ENCODE measurements at places on chromosomes 7 and 10.

DNA sequence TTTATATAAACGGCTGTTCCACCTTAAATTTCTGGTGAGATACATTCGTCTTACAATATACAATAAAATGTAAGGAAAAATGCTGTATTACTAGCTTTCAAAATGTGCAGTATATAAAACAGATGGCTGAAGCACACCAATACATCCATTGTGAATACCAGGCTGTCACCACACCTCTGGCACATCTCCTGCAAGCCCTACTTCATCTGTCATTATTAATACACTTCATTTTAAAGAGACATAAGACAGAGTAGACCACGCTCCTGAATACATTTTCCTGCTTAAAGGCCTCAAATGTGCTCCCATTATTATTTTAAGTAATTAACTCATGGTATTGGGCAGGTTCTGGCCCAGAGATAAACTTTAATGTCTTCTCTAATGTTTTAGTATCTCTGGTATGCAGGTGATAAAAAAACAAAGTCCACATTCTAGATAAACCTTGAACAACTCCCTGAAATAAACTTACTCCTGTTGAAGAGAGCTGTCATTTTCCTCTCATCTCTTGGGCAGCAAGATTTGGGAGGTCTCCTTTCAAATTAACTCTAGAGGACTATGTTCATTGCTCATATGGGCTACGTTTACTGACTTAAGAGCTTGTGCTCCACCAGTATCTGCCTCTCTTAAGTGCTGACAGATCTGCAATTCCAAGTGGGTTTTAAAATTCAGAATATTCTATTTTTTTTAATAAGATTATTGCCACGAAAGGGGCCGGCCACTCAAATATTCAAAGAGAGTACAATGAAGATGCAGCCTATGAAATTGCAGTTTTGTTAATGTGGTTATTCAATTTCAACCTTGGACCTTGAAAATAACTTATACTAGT lies 396.5 kb upstream of the SEMA3D start:
- no peak for DNase-seq

DNA sequence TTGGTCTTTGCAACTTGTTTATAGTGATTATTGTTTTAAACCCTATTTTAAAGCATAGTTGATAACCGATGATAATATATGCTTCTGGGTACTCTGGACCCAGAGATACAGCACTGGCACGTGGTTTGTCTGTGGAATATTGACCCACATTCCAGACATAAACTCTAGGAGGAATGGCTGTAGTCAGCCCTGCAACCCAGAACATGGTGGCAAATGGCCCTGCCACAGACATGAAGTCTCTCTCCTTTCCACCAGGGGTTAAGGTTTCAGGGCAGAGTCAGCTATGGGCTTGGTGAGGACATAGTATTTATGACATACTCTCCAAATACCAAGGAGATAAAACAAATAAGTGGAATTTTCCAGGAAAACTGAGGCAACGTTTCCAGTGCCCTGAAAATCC lies 83.6 kb downstream of the NAMPT start:
- no peak for DNase-seq

DNA sequence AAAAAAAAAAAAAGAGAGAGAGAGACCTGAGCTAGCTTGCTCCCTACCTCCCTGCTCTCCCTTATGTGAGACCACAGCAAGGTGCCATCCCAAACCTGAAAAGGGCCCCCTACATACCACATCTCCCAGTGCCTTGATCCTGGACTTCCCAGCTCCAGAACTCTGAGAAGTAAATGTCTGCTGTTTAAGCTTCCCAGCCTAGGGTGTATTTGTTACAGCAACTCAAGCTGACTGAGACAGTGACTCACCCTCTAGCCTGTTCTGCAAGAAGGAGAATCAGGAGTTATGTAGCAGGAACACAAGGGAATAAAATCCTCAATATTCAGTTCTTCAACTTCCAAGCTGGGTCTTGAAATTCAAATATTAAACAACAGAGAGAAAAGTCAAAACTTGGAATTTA lies 52.1 kb upstream of the TMEM72 start:
- DNase-seq, result no peak

DNA sequence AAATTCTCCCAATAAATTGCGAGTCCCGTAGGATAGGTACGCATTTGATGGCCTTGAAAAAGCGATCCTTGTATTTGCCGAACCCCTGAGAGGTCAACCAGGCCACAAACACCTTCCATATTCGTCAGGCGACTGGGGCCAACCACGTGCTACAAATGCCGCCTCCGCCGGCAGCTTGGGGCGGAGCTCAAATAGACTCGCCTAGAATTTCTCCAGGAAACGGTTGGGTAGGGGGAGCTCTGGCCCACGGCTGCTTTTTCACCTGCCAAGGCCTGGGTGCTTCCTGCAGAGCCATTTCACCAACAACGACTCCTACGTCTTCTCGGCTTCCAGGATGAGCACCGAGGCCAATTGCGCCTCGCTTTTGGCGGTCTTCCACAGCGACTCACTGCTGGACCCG lies 53.4 kb upstream of the KIF5B start:
- no peak for DNase-seq

DNA sequence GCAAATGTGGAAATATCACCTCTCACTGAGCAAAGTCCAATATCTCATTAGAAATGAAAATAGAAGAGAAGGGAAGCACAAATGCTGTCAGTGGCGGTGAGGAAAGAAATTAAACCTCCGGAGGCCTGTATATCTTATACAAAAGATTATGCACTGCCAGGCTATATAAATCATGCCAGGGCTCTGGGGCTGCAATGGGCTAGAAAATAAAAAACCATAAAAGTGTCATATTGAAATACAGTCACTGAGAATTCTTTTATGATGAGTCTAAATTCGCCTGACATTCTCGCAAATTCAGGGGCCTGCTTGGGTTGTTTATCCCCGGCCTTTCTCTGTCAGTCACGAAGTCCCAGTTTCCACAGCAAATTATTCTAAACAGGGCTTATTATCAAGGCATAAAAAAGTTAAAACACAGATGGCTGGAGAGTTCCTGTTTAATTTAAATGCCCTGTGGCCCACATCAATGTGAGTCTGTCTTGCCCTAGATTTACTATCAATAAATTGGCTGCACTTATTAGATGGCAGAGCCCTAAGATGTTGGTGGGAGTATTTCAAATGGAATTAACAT lies 193.8 kb downstream of the SNX10 start:
- DNase-seq, result no peak

GRCh38 chr7:111265394-111265793 lies 174.5 kb downstream of the LRRN3 start:
- no peak for DNase-seq

DNA sequence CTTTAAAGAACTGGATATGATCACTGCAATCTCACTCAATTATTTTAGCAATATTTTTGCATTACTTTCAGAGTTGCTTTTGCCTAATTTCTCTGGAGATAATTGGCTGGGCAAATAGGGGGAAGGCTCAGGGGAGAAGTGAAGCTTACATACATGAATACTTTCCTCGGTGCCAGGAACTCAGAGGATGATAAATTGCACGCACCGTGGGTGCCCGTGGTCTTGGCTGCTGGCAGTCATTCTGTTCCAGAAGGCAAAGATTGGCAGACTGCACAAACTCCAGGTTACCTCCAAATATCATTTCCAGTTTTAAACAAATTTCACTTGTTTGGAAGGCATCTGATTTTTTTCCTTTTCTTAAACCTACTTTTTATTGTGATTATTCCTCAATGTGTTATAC lies 197.8 kb upstream of the TMEM72 start:
- no peak for DNase-seq

DNA sequence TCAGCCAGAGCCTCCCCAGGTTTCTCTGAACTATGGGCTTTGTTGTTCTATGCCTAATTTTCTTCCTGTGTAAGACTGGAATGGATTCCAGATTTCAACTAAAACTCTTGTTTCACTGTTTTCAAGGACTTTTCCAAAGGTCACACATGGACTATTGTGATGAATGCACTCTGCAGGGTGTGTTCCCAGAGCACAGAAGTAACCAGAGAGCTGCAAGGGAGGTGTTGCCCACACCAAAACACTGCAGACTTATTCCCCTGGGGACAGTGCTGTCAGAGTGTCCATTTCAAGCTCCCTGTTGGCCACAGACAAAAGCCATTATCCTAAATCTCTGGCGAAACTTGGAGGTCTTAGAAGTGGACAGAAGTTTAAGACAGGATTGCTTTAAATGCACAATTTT lies 231.6 kb downstream of the TRIL start:
- DNase-seq, result no peak

DNA sequence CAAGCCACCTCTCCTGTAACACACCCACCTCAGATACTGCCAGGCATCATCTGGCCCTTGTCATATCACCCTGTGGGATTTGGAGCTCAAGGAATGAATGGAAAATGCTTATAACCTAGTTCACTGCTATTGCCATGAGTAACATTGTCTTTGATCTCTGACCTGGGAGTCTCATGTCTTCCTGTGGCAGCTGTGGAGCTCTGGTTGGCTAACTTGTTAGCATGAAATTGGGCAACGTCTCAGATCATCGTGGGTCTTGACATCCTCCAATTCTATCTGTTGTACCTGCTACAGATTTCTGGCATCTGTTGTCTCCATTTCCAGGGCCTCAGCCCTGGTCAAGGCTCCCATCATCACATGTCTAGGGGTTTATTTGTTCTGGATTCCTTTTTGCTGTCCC lies 2.2 kb upstream of the TMEM270 start:
- DNase-seq, result no peak

DNA sequence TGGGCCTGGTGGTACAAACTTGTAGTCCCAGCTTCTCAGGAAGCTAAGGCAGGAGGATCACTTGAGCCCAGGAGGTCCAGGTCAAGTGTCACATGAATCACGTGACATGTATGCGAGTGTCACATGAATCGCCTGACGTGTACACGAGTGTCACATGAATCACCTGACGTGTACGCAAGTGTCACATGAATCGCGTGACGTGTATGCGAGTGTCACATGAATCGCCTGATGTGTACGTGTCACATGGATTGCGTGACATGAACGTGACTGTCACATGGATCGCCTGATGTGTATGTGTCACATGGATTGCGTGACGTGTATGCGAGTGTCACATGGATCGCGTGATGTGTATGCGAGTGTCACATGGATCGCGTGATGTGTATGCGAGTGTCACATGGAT lies 9.5 kb upstream of the ADARB2 start:
- DNase-seq, result no peak

GRCh38 chr10:129809431-129809830 lies 154.6 kb downstream of the EBF3 start:
- no peak for DNase-seq

Data from stimulated activated CD8-positive, alpha-beta memory T cell treated with anti-CD3 and anti-CD28 coated beads, Interleukin-12 subunit alpha, Interleukin-12 subunit beta, amount 100 ng/mL, for 1 hour (primary cell).